ENCODE measurements at places on chromosomes 6 and 20. TPM values are rescaled to one million over a fixed set of nuclear protein-coding genes. Genes with fewer than 3 reads are reported as not detected.
A peak's percentile ranks its signal among the peaks of the same experiment; 100 is the strongest.

DNA sequence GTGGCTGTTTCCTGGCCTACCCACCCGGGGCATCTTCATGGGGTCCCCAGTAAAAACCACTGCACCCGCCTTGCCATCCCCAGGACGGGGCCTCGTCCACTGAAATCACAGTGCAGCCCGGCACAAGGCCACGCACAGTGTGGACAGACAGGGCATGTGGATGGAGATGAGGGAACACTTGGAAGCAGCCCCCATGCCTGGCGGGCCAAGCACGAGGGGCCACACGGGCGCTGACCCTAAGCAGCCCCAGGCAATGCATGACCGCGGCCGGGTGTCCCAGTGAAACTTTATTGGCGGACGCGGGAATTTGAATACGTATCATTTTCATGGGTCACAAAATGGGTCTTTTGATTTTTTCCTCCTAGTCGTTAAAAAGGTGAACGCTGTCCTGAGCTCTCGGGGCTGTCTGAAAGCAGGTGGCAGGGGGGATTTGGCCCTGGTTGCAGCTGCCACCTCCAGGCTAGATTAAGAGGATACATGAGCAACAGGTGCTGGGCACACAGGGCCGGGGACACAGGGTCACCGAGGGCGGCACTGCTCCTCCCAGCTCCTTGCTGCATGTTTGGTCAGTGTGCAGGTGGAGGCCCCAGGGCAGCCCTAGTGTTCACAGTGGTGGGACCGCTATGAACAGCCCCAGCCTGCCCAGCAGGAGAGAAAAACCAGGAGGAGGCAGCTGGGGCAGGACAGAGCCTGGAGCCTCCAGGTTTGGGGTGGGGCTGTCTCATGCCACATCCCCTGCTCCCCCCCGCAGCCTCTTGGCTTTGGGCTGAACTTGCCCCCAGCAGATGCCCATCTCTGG is 74.9 kb upstream of the SLCO4A1 start:
- no peak for DNase-seq

DNA sequence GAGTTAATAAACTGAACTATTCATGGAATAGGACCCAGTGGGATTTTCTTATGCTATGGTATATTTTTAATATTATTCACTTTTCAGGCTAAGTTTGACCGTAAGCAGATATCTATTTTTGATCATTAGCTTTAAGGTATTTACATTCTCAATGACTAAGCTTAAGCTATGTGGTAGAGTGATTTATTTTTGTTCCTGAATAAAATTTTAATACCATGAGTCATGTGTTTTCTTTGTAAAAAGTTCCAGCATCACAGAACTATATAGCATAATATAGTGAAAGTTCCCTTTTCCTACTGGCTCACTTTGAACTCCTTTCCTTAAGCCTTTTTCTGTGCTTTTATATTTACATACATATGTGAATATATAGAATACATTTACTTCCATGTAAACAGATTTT is 75.8 kb downstream of the BCKDHB start:
- DNase-seq: peak; percentile 62

DNA sequence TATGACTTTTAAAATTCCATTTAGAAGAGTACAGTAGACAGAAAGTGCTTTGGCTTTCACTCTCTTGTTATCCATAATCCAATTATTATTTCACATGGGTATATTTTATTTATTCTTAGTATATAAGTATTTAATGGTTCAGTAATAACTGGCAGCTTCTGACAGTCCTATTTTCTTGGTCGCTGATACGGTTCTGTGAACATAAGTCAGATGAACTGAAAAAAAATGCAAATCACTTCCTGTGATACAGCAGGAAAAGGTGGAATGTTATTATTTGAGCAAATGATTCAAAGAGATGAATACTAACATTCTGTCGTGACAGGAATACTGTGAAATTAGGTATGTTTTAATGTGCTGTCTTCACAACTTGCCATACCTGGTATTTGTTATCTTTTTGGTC is 132.3 kb downstream of the ARHGAP18 start:
- no peak for DNase-seq

DNA sequence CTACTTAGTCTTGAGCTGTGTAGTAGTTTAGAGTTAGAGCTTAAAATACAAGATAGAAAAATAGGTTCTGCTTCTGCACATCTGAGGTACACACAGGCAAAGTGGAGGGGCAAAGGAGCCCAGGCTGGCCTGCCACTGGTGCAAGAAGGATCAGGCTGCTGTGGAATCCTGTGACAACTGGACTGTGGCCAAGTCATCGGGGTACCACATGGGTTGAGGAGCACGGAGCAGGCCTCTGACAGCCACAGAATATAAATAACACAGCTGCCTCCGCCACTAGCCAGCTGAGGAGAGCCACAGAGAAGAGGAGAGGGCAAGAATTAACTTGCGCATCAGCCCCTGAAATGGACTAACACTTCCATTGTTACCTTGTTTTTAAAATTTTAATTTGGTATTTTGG is 206.0 kb upstream of the MARCKS start:
- peak; percentile 21 for DNase-seq

DNA sequence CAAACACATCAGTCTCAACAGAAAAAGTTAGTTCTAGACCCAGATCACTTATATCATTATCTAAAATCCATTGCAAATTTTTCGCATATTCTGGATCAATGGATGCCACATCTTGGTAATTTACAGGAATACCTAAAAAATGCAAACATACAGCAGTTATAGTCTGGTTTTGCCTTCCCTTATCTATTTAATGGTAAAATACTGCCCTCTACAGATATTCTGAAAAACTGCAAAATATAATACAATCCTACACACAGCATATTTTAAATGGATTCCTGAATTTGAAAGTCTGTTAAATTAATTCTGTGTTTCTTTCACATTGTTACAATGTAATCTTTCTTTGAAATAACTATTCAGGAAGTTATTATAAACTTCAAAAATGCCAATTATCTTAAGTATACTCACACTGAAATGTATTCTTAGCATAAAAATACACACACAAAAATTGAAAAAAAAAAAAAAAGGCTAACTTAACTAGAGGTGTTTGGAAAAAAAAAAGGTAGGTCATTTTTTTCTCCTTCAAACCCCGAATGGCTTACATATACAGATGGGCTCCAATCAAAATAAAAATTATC is 88.4 kb downstream of the HACE1 start:
- DNase-seq: peak; percentile 24

- DNase-seq: no peak
Measured at GRCh38 chr6:104936766-104937535, 20.0 kb upstream of the LIN28B start.

DNA sequence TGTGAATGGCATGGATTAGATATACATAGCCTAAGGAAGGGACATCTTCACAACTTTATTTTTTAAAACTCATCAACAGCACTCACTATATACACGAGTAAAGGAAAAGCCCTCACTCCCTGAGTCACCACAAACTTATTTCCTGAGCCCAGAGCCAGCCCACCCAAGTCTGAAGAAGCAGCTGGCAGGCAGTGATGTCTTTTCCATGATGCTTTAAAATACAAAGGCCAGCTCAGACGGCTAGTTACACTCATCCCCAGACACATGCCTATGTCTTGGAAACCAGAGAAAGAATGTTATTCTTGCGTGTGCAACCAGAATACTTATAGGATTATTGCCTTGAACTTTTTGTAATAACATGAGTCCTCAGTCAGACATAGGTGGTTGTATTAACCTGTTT is 114.4 kb downstream of the ADGRG6 start:
- peak; percentile 94 for DNase-seq

DNA sequence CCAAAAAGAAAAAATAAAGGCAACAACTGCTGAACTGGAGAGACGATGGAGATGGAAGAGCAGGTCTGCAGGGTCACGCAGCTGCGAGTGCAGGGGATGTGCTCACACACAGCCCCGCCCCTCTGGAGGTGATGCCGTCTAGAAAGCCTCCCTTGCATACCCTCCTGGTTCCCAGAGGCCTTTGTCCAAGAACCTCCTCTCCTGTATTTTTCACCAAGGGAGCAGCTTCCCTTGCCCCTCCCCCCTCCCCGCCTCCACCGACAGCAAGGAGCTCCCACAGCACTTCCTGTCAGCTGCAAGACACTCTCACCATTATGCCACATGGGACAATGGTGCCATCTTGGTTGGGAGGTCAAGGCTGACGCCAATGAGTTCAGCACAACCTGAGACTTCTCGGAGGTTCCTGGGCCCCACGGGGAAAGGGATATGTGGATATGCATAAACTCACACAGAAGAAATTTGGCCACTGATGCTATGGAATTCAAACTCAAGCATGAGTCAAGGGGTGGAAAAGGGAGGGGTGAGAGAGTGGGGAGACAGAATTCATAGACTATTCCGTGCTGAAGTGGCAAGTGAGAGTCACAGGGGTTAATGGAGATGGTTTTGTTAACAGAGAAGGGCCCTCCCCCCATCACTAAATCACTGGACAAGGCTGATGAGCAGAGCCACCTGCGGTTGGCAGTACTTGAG is 132.9 kb downstream of the SCML4 start:
- DNase-seq: peak; percentile 70

- DNase-seq: no peak
Measured at GRCh38 chr6:145866456-145867396, 52.1 kb upstream of the FBXO30 start.

- DNase-seq: peak; percentile 14
Measured at GRCh38 chr6:77650098-77650663, 2.7 kb upstream of the MEI4 start.

DNA sequence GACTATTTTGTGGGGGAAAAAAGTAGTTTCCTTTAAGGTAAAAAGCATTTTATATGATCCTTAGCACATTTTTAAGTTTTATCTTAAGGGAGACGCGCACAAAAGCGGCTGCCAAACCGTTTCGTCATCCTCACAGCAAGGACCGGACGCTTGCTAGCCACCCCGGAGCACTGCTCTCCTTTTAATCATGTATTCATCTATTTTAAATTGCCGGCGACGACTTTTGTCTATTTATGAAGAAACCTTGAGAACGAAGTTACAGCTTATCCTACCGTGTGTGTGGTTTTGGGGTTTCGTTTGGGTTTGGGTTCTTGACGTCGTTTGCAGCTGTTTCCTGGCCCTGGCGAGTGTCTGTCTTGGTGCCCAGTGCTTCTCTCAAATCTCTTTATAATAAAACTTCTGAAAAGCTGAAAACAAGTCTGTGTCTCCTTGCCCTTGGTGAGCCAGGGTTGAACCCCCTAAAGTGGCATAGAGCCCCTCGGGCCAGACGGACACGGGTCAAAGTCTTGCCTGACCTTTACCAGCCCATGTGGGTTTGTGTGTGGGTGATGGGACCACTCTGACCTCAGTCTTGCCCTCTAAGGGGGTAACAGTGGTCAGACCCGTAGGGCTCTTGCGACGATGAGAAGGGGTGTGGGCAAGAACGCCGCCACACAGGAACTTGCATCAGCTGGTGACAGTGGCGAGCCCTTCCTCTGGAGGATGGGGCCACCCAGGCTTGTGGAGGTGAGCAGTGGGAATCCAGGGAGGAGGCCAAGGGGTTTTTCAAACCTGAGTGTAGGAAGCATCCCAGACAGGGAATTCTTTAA is 117.6 kb downstream of the JPH2 start:
- DNase-seq: peak; percentile 91

Gene NR2E1
- total RNA-seq: not detected

- no peak for DNase-seq
Measured at GRCh38 chr20:23963941-23964340, 24.6 kb downstream of the GGTLC1 start.

Gene TREM2
- 0.39 TPM for total RNA-seq

- peak; percentile 43 for DNase-seq
Measured at GRCh38 chr20:62734881-62735280, 26.2 kb downstream of the NTSR1 start.

DNA sequence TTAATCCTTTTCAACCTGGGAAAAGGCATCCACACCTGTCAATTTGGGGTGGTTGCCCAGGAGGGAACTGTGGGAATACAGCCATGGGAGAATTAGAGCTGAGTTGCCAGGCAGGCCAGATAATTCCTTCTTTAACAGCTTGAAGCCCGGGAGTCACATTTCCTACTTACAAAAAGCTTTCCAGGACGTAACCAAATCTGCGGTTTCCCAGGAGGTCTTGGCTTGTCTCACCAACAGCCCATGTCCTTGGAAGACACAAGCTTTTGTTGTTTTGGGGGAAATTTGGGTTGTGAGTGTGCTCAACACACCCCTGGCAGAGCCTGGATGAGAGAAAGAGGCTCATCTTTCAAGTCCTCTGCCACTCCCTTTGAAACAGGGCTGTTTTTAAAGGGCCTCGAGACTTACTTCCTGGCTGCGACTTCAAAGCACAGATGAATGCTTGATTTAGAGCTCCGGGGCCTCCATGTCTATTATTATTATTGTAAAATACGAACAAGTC is 465.9 kb upstream of the BTBD3 start:
- DNase-seq: peak; percentile 77

DNA sequence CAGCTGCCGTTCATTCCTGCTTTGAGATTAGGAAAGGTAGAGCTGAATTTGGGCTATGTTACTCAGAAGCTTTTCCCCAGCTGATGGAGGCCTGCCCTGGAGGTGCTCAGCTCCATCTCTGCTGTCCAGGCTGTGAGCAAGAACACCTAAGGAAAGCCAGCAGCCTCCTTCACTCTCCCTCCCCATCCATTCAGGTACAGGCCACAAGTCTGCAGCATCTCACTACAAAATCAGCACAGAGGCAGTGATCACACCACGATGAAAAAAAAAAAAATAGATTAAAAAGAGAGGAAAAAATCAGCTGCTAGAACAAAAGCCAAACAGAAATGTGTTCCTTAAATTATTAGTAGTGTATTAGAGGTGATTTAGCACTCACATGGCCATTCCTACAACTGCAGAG is 515.0 kb downstream of the CDH26 start:
- no peak for DNase-seq

- peak; percentile 22 for DNase-seq
Measured at GRCh38 chr6:33904050-33904746, 100.4 kb upstream of the MLN start.

- DNase-seq: peak; percentile 73
Measured at GRCh38 chr20:10553326-10553984, 118.3 kb downstream of the SLX4IP start.

- DNase-seq: no peak
Measured at GRCh38 chr20:24669701-24670100, 200.3 kb downstream of the SYNDIG1 start.

DNA sequence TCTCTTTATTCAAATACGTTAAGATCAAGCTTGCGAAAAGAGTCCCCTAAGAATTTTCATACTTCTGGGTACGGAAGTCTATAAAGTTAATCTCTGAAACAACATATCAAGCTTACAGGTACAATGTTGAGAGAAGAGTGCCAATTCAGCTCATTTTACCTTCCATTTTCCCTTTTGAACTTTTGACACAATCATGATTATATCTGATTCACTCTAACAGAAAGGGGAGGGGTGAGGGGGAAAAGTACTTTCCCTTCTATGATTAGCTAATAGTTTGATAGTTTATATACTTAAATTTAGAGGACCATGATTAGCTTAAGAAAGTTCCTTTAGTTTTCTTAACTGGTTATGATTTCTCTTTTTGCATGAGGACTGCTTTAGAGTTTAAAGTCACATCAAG is 33.5 kb downstream of the SNX3 start:
- DNase-seq: no peak

Gene PROCR
- 47.8 TPM for total RNA-seq

GRCh38 chr6:112038268-112038667 is 15.6 kb upstream of the CCN6 start:
- no peak for DNase-seq

Data from RPMI7951 (cell line).